ENCODE measurements at places on chromosomes 2 and 18.
A peak's percentile ranks its signal among the peaks of the same experiment; 100 is the strongest.

DNA sequence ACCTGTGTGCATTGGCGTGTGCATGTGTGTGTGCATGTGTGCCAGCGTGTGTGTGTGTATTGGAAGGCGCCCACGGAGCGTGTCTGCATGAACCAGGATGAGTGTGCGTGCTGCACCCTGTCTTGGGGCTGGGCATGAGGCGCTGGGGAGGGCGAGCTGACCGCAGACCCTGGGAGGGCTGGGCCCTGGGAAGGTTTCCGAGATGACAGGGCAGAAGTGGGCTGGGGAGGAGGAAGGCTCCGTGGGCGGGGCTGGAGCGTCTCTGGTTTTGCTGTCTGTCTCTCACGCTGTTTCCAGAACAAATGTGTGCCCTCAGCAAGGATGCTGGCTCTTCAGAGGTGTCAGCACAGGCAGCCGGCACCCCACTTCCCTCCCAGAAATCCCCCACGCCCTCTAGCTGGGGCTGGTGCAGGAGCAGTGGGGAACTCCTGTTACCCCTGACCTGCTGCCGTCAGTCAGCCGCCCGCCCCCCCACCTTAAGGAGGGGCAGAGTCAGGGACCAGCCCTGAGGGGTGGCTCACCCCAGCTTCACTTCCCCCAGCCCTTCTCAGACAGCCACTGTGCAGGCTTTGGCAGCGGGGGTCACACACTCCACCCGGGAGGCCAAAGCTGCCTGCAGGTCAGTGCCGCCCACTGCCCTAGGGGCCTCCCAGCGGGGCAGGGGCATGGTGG is at the start of gene GPR35:
Gene GPR35 (plus strand): TSS at position 531 of the 672 bp plus-strand sequence. CDS start 4,473 bp downstream, outside the sequence.
- DNase-seq: peak; percentile 56

DNA sequence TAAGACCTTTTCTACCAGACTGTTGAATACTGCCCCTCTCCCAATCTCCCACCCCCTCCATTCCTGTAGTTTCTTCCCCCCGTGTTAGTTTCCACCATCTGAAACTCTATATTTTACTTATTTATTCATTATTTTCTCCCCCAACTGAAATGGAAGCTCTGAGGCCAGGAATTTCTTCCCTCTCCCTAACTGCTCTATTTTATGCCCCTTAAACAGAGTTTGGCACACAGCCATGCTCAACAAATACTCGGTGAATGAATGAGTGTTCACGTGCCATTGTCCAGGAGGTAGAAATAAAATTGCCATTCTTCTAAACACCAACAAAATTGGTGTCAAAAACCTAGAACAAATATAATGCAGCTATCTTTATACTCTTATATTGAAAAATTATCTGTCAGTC is 5.6 kb downstream of the ITGB1BP1 start:
- DNase-seq: no peak

DNA sequence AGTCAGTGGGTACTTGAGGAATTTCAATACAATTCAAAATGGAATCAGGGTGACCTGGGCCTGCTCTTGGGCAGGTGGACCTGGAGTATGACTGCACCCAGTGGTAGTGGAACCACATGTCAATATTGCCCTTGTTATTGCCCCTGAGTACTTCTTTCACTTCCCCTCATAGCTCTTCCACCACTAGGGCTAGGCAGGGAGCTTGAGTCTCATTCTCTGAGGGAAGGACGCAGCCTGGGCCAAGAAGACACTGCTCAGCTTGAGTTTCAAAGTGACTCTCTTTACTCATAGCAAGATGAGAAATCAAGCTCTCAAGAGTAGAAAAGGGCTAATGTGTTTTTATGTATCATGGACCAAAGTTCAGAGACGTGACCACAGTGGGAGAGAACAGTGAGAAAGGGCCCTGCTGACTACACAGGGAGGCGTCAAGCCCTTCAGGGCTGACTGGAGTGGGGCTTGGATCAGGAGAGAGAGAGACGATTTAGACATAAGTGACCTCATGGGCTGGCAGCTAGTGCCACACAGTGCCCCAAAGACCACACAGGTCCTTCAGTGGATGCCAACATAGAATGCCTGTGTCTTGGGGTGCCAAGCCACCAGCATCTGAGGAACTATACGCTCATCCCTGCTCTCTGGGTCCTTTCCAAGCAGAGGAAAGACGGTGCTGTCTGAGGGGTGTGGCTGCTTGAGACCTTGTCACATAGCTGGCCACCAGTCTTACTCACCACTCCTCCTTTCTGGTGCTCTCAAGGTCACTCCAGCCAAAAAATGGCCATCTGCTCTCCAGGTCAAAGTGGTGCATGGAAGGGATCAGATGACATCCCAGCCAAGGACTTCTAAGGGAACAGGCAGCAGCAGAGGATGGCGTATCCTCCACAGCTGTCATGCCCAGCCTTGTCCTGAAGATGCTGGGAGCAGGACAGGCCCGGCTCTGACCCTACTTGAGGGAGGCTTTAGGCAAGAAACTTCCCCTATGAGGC is 13.0 kb downstream of the PTMA start:
- DNase-seq: no peak

- DNase-seq: peak; percentile 80
Measured at GRCh38 chr2:46803911-46804670, 111.5 kb downstream of the MCFD2 start.

DNA sequence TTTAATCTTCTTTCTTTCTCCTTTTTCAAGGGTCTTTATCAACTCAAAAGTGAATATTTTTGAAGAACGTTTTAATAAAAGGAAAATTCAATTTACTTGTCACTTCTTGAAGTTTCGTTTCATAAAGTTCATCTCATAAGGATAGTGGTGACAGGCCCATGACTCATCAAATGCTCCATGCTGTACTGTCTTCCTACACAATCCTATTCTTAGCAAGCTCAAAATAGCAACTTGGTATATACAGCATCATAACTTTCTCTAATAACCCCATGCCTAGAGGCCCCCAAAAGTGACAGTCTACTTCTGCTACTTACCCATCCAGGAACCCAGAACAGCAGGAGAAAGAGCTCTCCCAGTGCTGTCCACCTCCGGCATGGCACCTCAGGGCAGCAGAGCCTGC is 7.7 kb downstream of the FBXO15 start:
- DNase-seq: peak; percentile 66

All from hepatic stellate cell (primary cell).